ENCODE measurements at places on chromosomes 3 and 15.
A peak's percentile ranks its signal among the peaks of the same experiment; 100 is the strongest.

DNA sequence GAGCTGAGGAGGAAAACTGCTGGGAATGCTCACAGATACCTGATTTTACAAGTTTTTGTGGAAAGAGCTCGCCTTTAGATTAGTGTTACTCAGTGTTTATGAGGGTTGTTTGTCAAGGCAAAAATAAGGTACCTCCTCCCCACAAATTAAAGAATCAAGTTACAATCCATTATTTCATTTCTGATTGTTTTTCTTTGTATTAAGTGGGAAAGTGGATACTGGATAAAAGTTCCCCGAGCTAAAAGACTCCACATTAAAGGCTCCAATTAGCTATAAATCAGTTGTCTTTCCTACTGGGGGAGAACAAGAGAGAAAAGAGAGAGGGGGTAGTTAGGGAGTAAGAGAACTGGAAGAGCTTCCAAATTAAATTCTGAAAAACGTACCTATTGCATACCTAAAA, 1.9 kb downstream of the ALDH1A2 start:
- no peak for DNase-seq

DNA sequence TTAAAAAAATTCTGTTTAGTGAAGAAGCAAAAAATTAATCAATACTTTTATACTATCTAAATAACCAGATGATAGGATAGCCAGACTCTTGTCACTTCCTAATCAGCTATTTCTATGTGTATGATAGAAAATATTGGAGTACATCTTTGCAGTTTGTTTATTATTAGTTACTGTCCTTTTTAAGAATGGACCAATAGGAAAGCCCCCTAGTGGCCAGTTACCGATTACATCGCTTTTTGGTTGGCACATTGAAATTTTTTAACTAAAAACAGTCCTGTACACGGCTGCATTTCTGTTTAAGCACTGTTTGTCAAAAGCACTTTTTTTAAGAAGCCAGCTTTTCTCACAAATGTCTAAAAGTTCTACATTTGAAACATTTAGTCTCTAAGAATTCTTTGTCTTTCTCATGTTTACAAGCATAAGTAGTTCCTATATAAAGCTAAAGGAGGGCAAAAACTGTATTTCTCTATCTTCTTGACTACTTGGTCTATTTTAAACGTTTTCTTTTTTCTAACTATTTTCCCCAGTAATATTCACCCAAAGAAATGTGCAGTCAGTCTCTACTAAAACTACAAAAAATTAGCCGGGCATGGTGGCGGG, 253.2 kb upstream of the LRTM1 start:
- DNase-seq, result peak; percentile 17

DNA sequence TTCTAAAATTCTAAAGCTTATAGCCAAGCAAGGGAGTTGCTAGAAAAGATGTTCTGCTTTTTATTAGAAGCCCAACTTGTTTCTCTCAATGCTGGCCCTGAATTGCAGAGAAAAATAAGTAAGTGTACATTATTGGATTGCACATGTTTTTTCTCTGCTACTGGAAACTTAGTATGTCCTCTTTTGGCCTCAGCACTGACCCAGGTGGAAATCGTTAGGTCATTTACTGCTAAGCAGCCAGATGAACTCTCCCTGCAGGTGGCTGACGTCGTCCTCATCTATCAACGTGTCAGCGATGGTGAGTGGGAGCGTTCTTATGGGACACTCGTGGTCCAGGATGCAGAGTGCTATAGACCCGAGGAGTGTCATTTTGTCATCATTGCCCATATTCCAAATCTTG, 69.8 kb downstream of the DHX36 start:
- no peak for DNase-seq

DNA sequence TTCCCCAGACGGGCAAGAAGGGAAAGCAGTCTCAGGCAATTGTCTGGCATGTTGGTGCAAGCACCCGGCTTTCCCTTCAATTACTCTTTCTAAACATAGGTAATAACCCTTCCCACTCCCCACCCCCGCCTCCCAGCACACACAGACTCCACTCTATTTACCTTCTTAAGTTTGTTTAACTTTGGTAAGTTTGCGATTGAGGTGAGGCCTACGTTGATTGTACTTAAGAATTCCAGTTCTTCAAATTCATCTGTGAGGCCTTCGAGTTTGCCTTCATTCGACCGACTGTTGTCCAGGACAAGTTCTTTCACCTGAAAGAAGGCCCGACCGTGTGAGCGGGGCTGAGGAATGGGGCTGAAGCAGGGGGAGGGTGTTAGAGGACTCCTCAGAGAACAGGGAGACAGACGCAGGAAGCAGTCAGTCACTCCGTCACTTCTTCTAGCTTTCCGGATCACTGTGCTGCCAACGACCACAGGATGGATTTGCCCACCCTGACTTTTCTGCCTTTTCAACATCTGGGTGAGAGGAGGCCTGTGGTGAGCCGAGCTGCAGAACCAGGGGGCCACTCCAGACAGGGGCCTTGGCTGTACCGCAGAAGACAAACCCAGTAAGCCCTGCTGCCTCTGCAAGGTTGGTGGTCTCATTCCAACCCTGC, 33.0 kb downstream of the ANP32A start:
- DNase-seq, result no peak

GRCh38 chr3:98612996-98613517, 19.6 kb upstream of the CPOX start:
- DNase-seq, result no peak

GRCh38 chr3:150385296-150386242, 22.5 kb upstream of the TSC22D2 start:
- no peak for DNase-seq

- no peak for DNase-seq
Observed at GRCh38 chr3:157515398-157515797, 12.2 kb upstream of the VEPH1 start.

DNA sequence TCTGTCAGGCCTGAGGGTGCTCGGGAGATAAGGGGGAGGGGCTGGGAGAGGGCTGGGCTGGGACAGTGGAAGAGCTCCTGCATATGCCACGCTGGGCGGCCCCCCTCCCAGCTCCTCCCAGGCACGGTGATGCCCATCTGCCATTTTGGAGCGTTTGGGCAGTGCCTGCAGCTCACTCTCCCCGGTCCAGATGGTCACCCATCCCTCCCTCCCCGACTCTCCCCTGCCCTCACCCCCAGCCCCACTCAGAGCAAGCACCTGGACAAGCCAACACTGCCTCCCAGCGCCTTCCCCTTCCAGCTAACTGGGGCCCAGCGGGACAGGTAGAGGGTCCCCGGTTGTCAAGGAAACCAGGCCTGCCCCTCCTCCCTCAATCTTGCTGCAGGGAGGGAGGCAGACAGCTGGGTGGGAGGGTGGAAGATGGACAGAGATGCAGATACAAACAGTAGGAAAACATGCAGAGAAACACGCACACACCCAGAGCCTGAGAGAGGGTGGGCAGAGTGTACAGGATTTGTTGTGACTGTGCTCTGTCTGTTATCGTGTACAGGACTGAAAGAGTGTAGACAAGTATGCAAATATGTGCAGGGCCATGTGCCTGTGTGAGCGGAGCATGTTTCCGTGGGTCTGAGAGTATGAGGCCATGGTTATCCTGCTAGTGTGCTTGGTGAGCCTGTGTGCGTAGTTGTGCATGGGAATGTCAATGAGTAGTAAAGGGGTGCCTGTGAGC, 17.5 kb upstream of the CORO2B start:
- no peak for DNase-seq

DNA sequence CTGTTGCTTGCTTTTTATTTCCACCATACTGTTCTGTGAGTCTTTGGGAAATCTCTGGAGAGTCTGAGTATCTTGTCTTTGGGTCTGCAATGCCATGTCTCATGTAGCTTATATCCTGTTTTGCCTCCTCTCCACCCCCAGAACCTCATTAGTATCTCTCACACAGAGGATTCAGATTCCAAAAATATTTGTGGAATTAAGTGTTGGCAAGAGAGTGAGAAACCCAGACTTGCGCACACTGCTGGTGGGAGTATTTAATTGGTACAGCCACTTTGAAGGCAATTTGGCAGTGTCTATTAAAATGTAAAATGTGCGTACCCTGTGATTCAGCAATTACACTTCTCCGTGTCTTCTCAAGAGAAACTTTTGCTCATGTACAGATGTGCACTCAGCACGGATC, 68.6 kb downstream of the ZNF621 start:
- DNase-seq, result no peak

GRCh38 chr15:71712182-71712581, 98.2 kb upstream of the NR2E3 start:
- DNase-seq, result no peak

Measured in dorsolateral prefrontal cortex (tissue), 122 donors.